ENCODE measurements at places on chromosomes 6 and 20.

DNA sequence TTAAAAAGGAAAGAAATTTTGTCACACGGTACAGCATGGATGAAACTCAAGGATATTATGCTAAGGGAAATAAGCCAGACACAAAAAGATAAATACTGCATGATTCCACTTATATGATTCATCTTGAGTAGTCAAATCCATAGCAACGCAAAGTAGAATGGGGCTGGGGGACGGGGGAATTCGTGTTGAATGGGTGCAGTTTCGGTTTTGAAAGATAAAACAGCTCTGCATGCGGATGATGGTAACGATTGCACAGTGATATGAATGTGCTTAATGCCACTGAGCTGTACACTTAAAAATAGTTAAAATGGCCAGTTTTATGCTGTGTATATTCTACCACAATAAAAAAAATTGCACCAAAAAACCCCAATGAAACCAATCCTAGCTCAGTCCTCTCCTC, 52.9 kb upstream of the SIRPA start:
- DNase-seq: no peak

GRCh38 chr20:42734660-42735368, 454.9 kb downstream of the PTPRT start:
- DNase-seq: no peak

- no peak for DNase-seq
These were observed 37.5 kb downstream of the YTHDF1 start for GRCh38 chr20:63178446-63178820.

- DNase-seq: peak; percentile 84
These were observed 42.2 kb upstream of the FOXP4 start for GRCh38 chr6:41503827-41504465.

- DNase-seq: no peak
These were observed 20.9 kb downstream of the LMBRD1 start for GRCh38 chr6:69775941-69776340.

GRCh38 chr6:106039897-106040592, 46.1 kb upstream of the PRDM1 start:
- DNase-seq: no peak

GRCh38 chr6:43768983-43769525, 957 bp upstream of the VEGFA start:
- peak; percentile 97 for DNase-seq

DNA sequence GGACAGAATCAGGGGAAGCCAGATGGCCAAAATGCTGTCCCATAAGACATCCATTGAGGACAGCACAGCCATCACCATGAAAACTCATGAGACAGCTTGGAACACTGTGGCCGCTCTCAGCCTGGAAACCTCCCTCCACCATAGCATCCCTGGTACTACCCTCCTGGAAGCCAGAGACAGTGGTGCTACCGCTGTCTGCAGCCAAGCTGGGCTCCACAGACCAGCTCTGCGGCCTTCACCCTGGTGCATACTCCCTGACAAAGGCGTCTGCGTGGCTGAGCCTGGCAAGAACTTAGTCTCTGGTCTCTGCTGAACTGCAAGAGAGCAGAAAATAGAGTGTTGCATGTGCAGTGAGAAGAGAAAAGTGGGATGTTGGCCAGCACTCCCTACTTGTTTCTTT, 558.0 kb downstream of the C6orf118 start:
- no peak for DNase-seq

- DNase-seq: no peak
These were observed 5.2 kb upstream of the VEGFA start for GRCh38 chr6:43764772-43765171.
